Midbrain (tissue), 1 donor: ENCODE measurements at places on chromosomes 11 and 22.

DNA sequence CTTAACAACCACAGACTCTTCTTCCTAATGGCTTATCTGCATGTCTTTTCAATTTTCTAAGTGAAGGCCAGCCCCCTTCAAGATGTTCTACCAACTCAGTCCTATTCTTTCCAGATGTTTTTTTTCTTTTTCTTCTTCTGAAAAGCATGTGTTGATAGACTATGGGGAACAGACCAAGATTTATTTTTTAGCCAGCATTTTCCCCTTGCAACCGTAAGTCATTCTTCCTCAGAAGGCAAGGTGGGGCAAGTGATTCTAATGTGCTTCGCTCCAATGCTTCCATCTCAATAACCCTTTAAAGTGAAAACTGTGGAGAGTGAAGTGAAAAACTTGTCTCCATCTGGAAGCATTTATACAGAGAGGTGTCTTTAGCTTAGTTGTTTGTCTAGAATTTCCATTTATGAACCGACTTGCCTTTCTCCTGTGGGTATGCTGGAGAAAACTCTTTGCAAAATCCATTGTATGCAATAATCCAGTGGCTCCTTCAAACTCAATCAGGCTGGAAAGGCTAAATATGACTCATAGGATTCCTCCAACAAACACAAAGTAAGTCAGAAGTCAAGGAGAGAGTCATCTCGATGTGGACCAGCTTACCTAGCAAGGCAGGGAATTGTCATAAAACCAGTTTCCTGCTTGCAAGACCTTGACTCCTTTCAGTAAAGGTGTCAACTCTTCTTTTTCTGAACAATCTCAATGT, 83.7 kb downstream of the MAML2 start:
- no peak for DNase-seq

- DNase-seq = no peak
These were observed 114.5 kb upstream of the CRYBB3 start for GRCh38 chr22:25085156-25085555.

GRCh38 chr11:111310088-111310487, 11.7 kb downstream of the POU2AF3 start:
- no peak for DNase-seq

DNA sequence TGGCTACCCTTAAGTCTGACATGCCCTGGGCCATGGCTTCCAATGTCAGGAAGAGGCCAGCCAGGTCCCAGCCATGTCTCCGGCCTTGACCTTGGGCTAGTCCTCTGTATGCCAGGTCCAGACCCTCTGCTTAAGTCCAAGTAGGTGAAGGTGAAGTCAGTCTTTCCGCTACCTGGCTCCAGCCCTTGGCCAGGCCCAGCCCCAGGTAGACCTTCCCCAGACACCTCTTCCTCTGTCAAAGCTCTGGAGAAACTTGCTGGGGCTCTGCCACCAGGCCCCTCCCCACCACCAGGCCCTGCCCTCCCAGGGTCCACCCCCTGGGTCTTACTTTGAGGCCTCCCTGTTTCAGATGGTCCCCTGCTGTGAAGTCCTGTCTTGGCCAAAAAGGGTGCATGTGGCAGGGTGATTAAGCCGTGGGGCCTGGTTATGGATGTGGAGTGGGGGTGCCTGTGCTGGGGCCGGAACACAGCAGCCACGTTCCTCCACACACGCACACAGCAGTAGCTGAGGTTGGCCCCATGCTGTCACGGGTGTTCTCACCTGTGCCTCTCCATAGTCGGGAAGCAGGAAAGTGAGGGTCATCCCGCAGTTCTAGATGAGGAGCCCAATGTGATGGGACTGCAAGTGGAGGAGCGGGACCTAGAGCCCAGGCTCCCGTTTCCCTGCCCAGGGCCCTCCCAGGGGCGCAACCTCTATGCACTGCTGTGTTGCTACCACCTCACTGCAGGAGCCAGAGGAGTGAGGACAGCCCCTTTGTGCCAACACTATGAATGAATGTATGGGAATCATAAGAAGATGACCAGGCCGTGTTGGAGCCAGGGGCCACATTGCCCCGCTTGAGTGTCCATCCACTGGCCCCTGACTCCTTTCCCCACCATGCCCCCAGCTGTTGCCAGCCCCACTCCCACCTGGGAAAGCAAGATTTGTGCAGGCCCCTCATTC, 72.2 kb downstream of the LINC01488 start:
- no peak for DNase-seq

DNA sequence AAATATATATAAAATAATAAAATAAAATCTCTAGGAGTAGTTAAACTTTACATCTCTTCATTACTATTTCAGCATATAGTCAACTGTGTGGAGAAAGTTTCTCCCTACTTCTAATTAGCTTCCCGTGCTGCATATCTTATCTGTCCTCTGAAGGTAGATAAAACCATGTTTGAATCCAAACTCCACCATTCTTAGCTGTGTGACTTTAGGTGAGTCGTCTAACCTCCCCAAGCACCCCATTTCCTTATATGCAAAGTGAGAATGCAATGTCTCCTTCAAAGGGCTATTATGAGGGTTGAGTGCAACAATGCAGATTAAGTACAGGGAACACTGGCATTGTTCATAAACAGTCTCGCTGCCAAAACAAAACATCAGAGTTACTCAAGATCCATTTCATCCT, 80.8 kb upstream of the DRD2 start:
- no peak for DNase-seq

- DNase-seq = no peak
These were observed 165.0 kb downstream of the CHST1 start for GRCh38 chr11:45500451-45500850.

DNA sequence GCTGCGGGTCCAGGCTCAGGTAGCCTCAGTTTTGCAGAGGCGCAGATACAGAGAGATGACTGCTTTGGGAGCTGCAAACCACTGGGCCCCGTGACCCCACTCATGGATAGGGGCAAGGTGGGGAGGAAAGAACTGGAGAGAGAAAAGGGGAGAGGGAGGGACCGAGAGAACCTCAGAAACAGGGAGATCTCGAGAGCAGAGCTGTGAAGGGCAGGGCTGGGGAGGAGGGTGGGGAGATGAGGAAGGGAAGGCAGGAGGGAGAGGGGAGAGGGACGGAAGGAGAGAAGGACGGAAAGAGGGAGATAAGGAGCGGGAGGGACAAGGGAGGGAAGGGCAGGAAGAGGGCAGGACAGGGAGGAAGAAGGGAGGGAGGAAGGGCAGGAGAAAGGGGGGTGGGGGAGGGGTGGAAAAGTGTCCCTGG, 46.3 kb downstream of the IGLL1 start:
- DNase-seq = no peak

- no peak for DNase-seq
These were observed 523 bp upstream of the MPZL3 start for GRCh38 chr11:118252688-118253087.

GRCh38 chr22:50104141-50104544, 14.3 kb downstream of the MOV10L1 start:
- DNase-seq = no peak

- peak; percentile 29 for DNase-seq
These were observed 218.8 kb downstream of the HIPK3 start for GRCh38 chr11:33475993-33476392.

DNA sequence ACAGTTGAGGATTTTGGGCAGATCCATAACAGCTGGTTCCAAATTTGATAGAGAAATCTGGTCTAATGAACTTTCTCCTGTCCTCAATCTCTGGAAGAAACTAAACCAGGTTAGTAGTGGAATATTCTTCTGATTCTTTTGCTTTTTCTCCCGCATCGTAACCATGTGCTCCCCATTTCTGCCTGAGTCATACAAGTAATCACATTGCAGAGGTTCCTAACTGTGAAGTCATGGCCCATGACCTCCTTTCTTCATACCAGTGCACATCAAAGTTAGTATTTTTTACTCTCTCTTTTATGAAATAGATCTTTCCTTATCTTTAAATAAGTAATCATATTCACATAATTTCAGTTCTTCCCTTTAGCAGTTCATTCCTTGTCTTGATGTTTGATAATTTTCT, 249.0 kb downstream of the DYNC2H1 start:
- DNase-seq = no peak

DNA sequence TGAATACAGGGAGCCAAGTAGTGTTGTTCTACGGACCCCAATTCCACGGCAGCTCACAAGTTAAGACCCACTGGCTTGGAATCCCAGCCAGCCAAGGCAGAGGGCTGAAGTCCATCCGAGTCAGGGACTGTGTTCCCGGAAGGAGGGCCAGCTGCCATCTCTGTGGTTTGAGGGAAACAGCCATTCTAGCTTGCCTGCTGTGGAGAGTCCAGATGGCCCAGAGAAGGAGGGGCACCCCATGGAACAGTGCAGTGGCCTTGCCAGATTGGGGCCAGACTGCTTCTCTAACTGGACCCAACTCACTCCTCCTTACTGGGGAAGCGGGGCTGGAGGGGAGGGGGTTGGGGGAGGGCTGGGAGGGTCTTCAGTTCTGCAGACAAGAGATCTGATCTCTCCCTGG, 156.4 kb downstream of the FAM181B start:
- peak; percentile 6 for DNase-seq
